ENCODE measurements at places on chromosomes 5 and 9.

DNA sequence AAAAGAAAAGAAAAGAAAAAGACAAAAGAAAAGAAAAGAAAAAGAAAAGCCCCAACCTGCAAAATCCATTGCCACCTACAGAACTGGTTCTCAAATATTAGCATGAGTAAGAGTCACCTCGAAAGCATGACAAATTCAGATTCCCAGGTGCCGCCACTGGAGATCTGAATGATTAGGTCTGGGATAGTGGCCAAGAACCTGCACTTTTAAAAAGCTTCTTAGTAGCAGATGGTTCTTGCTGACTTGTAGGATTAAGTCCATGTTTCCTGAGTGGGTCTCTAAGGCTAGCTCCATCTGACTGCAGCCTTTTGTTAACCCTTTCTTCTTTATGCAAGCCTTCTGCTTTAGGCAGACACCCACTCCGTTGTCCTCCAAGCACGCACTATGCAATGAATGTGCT lies 178.5 kb upstream of the CDH18 start:
- DNase-seq: no peak

GRCh38 chr5:180495991-180496741 lies 2.0 kb downstream of the CNOT6 start:
- no peak for DNase-seq

DNA sequence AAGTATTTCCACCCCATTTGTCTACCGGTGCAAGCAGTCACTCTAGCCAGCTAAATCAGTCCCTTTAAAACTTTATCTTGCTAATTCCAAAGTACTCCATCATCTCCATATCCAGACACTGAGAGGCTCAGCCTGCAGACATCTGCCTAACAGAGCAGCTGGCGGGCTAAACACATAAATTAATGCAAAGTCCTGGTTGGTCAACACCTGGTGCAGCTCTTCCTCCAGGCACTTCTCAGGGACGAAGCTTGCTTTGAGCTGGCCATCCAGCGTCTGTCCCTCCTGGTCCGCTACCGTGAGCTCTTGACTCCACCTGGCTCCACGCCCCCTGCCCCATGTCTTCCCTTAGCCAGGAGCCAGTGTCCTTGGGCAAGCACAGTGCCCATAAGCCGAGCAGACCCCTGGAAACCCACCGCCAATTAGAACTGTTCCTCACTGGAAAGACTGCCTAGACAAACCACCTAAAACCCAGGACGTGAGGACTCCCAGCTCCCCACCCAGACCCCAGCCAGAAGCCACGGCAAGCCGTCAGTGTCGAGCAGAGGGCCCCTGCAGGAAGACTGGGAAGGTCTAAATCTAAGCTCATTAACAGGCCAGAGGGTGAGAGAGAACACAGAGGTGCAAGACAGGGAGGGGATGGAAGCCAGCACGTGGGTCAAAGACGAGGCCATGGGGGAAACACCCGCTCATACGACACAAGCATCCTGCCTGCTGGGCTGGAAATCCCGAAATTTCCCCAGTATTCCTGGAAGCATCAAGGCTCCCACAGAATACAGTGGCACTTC lies 120.0 kb downstream of the COL23A1 start:
- no peak for DNase-seq

- no peak for DNase-seq
These were observed 56.9 kb downstream of the GPR21 start for GRCh38 chr9:123090198-123090896.

- no peak for DNase-seq
These were observed 102.9 kb downstream of the GCNT1 start for GRCh38 chr9:76561900-76562299.

- no peak for DNase-seq
These were observed 34.2 kb downstream of the PAX5 start for GRCh38 chr9:36999728-37000333.

DNA sequence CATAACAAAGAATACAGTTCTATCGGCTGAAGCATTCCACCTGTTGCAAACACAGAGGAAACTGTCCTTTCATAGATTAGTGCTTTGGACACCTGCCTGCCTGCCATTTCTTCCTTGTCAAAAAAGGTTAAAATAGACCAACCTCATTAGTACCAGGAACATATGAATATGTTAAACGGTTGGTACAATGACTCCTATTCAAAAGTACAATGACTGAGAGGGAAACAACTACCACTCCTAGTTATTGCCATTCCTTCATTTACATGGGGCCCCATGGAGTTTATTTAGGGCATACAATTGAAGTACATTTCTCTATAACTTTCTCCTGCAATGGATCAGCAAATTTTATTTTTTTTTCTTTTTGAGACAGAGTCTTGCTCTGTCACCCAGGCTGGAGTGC lies 77.4 kb upstream of the PIP5K1B start:
- DNase-seq: no peak
